ENCODE measurements at places on chromosomes 16 and 17.

GRCh38 chr17:49984283-49984682 lies 10.7 kb downstream of the DLX3 start:
- no peak for DNase-seq

- no peak for DNase-seq
These were observed 61.1 kb downstream of the TOM1L2 start for GRCh38 chr17:17911001-17911613.

DNA sequence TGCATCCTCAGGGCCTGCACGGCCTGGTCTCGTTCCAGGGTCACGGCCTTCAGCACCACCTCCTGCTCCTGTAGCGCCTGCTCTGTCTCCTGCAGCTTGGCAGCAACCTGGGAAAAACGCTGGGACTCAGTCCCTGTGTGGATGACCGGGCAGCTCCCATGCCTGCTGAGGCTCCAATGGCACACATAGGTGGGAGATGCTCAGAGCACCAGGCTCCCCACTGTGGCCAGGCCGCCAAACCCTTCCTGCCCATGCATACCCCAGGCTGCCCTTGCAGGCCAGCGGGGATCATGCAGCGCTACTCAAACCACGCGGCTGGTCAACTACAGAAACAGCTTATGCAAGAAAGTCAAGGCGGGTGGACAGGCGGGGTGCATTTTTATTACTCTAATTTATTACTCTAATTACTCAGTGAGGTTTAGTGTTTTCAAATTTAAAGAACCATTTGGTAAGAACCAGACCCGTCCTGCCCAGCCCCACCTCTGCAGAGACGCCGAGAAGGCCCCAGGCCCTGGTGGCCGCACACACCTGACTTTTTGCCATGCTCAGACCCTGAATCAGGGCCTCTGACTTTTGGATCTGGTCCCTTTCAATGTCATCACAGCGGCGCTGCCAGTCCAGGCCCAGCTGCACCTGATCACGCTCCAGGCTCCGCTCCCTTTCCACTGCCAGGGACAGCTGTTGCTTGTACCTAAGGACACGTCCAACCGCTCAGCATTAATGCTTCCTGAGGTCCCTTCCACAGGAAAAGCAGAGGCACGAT lies 34.0 kb downstream of the CCDC57 start:
- DNase-seq = no peak

DNA sequence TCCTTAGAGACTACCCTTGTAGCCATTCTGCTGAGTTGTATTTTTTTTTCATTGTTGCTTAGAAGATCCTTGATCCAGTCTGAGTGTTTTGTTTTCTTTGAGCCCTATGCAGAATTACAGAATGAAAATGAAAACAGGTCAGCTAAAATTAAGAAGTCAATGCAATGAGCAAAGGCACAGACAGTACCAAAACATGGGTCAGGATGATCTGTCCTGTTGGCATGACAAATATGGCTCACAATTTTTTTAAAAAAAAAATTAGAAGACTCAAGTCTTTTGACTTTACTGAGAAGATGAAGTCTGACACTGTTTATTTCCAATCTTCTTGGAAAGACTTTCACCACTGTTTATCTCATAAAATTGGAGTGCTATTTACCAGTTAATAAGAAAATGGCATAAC lies 32.4 kb downstream of the KCNJ16 start:
- DNase-seq = no peak

GRCh38 chr16:56241596-56241995 lies 50.3 kb downstream of the GNAO1 start:
- no peak for DNase-seq

- no peak for DNase-seq
These were observed 69.8 kb downstream of the CLEC16A start for GRCh38 chr16:11014136-11014535.

DNA sequence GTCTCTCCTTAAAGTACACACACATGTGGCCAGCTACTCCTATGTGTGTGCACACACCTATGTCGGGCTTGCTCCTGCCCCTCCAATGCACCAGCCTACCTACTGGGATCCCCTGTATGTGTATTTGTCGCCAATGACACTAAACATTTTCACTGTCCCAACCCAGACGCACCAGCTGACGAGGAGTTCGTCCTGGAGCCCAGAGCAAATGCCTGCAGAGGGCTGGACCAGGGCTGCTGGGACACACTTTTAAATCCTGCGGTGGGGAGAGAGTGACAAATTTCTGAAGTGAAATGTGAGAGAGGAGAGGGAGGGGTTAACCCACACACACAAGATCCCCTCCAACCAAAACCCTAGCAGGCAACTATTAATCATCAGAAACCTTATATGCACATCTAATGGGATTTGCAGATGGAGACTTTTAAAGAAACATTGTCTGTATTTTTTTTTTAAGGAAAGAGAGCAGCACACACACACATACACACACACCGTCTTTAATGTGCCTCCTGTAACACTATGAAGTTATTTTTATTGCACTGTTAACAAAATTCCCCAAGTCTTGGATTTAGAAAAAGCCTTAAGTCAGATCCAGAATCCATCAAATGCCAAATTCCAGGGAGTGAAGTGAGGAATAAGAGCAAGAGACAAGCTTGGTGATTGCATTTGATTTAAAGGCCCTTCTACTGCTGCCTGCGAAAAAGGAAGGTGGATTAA lies at the start of gene MEOX1:
TSS of gene MEOX1 (minus strand) at position 224 of the 714 bp plus-strand sequence. CDS start 388 bp downstream, outside the sequence.
- no peak for DNase-seq

DNA sequence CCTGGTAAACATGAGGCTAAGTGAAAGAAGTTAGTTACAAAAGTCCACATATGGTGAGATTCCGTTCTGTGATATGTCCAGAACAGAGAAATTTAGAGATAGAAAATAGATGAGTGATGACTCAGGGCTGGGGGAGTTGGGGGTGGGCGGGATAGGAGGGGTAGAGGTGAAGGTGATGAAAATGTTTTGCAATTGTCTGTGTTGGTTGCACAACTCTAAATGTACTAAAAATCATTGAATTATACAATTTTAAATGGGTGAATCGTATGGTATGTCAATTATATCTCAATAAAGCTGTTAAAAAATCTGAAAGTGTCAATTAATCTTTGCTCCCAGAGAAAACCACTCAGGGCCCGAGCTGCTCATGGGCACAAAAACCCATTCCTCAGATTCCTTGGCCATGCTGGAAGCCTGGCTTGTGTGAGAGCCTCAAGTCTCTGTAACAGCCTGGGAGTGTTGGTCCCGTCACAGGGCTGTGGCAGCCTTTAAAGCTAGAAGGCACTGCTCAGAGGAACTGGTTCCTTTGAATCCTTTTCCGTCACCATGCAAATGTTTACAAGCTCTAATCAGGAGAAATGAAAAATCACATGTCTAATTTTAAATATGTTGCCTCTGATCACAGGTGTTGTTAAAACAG lies 225.3 kb downstream of the WWOX start:
- DNase-seq = no peak

DNA sequence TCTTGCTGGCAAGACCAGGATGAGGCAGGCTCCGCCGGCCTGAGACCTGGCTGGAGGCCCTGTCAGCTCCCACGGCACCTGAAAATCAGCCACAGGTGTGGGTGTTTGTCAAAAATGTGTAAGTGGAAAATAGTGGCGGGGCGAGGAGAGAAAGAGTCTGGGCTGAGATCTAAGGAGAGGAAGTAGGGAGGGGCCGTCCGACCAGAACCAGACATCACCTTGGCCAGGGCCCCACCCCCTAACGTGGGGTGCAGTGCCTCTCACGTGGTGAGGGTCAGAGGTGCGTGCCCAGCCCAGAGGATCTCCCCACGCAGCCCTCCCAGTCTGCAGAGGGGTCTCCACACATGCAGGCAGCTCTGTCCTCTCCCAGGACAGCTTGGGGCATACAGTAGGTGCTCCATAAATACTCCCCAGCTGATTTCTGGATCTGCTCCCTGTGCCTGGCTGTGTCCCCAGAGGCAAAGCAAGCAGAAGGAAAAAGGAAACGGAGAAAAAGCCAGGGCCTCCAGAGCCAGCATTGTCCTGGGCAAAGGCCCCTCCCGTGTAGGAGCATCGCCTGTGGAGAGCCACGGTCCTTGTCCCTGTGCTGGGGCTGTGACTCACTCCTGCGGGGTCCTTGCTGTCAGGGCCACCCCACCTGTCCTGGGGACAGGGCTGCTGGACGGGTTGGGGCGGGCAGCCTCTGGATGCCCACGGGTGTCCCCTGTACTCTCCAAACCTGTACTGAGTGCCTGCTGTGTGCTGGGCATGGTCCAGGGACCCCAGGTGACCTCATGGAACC lies 16.7 kb downstream of the ZFPM1 start:
- no peak for DNase-seq

GRCh38 chr16:3924763-3925162 lies 44.2 kb upstream of the CREBBP start:
- DNase-seq = no peak

GRCh38 chr16:89623511-89624261 lies 10.2 kb downstream of the DPEP1 start:
- DNase-seq = no peak

DNA sequence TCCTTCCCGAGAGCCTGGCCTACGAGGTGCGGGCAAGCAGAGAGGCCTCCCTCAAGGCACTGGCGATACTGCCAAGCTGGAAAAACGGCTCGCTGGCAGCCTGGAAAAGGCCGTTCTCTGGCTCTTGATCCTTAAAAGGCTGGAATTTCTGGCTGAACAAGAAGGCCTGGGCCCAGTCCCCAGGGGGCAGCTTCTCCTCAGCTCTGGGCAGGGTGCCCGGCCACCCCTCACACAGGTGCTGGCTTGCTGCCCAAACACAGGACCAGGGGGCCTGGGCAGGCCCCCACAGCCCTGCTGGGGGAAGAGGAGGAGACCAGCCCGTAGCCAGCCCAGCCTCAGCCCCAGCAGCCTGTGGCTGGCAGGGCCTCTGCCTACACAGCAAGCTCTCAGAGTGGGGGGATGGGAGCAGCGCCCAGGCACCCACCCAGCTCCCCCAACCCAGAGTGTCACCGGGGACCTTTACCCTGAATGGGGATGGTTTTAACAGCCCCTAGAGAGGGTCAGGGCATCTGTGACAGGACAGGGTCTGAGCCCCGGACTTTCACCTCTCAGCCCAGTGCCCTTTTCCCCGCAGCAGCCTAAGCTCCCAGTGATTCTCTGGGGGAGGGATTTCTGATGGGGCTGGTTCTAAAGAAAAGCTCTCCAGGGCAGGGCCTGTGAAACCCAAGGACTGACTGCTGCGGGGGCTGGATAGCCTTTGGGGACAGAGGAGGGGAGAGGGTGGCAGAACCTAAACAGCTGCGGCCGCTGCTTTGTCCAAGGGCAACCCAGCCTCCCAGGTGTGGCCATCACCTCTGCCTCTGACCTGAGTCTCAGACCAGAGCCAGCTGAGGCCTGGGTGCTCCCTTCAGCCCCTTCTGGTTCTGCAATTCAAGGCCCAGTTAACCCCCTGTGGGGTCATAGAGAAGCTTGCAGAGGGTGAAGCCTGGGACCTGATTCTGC lies 38.6 kb upstream of the TOB1 start:
- DNase-seq = no peak

GRCh38 chr16:28935924-28936783 lies 4.4 kb downstream of the CD19 start:
- peak; percentile 66 for DNase-seq

GRCh38 chr17:9470171-9470570 lies 105.4 kb downstream of the STX8 start:
- DNase-seq = no peak
